Amygdala (tissue), 56 donors: ENCODE measurements at places on chromosomes 3 and 15.

DNA sequence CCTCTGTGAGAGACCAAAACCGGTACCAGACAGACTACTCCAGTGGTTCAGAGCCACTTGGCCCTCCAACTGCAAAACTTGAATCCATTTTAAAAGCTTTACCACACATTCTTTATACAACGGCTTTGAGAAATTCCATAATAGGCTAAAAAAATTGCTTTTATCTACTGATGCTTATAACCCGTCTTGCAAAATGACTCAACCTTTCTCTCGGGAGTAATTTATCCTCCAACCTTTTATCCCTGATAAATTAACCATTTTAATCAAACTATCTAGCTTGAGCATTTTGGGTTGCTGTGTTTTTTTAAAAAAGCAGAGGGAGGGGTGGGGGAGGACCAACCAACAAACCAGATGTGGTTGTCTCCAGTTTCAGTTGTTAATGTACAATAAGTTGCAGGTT lies 275.7 kb upstream of the LRTM1 start:
- DNase-seq: no peak

GRCh38 chr3:36543276-36543997 lies 163.1 kb downstream of the STAC start:
- DNase-seq: no peak

- DNase-seq: no peak
These were observed 664.4 kb upstream of the CBLB start for GRCh38 chr3:106533093-106533787.

GRCh38 chr15:68639926-68640600 lies 61.3 kb downstream of the CORO2B start:
- no peak for DNase-seq

DNA sequence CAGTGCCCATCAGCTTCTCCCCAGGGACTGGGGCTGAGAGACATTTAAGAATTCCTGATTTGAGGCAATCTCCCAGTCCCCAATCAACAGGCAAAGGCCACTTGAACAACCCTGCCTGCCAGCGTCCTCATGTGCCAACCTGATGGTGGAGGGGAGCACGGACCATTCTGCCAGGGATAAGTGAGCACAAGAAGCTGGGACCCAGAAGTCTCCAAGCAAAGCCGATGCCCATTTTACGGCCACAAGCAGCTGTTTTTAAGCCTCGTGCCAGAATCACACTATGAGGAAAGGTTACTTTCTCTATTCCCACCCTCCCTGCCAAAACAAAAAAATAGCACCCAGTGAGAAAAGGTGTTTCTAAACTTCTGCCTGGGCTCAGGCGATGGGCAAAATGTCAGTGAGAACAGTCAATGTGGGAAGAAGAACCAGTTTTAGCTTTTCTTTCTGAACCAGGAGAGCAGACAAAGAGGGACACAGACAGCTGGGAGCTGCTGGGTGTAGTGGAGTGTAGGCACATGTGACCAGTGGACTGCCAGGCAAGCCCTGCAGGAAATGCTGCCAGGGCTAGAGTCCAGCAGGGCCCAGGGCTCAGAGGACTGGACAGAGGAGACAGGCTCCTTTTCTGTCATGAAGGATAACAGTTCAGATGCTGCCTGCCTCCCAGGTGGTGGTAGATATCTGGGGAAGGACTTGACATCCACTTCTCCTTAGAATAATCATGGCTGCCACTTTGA lies 57.7 kb downstream of the ATP2B2 start:
- DNase-seq: peak; percentile 45

DNA sequence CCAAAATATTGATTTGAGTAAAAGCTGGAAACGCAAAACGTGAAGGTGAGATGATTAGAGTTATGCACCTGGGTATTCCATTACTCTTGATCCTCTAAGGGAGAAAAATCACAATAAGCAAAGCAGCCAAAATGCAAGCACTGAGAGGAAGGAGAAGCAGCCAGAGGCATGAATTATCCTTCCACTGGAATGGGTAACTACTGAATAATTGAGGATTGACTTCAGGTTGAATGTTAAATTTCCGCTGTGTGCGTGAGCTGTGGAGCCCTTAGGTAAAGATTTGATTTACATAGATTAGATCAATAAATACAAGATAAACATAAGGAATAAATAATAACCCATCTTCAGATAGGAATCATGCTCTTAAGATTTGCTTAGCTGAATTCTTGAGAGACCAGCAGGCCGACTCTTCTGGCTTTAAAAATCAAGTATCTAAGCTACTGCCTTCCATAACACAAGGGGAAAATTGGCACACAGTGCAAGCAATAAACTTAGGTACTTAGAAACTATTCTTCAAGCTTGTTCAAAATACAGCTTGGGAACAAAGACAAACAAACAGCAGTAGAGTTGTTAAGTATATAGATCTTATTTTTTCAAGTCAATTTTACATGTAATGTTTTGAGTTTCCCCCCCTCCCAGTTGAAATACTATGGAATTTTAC lies 1459.5 kb downstream of the ZPLD1 start:
- DNase-seq: no peak

GRCh38 chr3:63936925-63937324 lies 24.7 kb upstream of the SCAANT1 start:
- DNase-seq: no peak
